Activated CD4-positive, alpha-beta memory T cell treated with anti-CD3 and anti-CD28 coated beads for 36 hours (primary cell): ENCODE measurements at places on chromosomes 3 and 15.

- peak overlapping the region; percentile 92 for H3K27ac ChIP-seq
- no peak for DNase-seq
- H3K27me3 ChIP-seq, result no peaks in the 10 kb centered on the region
These were observed 571.8 kb downstream of the FOXP1 start for GRCh38 chr3:71011565-71012287.

GRCh38 chr3:148943506-148944205, 47.7 kb upstream of the GYG1 start:
- DNase-seq, result no peak
- H3K27me3 ChIP-seq, result peaks cover 1% of the 10 kb centered on the region
- H3K27ac ChIP-seq, result no peak overlapping the region
- H3K4me1 ChIP-seq, result no peaks in the 10 kb centered on the region

GRCh38 chr3:156373095-156373494, 181.8 kb downstream of the SSR3 start:
- H3K27me3 ChIP-seq, result peaks cover 2% of the 10 kb centered on the region
- no peak overlapping the region for H3K4me3 ChIP-seq
- DNase-seq, result no peak
- H3K27ac ChIP-seq, result no peak overlapping the region
- no peaks in the 10 kb centered on the region for H3K36me3 ChIP-seq
- H3K4me1 ChIP-seq, result no peaks in the 10 kb centered on the region

- no peak overlapping the region for H3K4me3 ChIP-seq
- H3K27ac ChIP-seq, result no peak overlapping the region
- no peaks in the 10 kb centered on the region for H3K36me3 ChIP-seq
- H3K4me1 ChIP-seq, result no peaks in the 10 kb centered on the region
These were observed 165.1 kb upstream of the COL8A1 start for GRCh38 chr3:99473321-99473751.
